M059J (cell line): ENCODE measurements at places on chromosomes 2 and 18. TPM values are rescaled to one million over a fixed set of nuclear protein-coding genes. Genes with fewer than 3 reads are reported as not detected.
A peak's percentile ranks its signal among the peaks of the same experiment; 100 is the strongest.

- DNase-seq, result no peak
Observed at GRCh38 chr2:160576054-160576499, 82.5 kb upstream of the RBMS1 start.

DNA sequence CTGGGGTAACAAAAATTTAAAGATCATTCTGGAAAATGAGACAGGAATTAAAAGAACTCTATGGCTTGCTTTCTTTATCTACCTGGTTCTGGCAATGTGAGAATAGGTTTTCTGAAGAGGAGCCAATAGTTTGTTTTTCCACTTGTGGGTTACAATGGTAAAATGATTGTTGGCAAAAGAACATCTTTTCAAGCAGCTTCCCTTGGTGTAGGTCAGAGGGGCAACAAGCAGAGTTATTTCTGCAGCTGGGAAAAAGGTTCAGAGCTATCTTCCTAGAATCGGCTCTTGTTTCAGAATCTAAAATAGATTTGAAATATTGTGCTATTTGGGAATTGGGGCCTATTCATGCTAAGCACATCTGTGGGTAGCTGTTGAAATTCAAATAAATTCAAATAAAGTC lies 11.5 kb upstream of the TSPYL6 start:
- DNase-seq, result no peak

Gene SPATA3
- not detected in 2 replicates for total RNA-seq

DNA sequence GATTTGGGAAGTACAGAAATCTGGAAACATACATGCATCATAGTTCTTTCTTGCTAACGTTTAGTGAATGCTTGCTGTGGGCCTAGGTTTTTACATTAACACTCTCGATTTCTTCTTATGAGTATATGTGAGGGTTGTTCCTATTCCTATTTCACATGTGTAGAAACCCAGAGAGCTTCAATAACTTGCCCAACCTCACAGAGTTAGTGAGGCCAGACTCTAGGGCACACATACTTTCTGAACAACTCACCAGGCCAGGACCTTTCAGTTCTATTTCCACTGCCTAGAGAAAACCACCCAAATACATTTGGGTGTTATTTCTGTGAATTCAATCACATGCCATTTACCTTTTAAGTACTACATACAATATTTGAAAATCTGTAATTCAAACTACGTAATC lies 8.2 kb upstream of the KCTD1 start:
- DNase-seq, result peak; percentile 50
